AG04450 (cell line): ENCODE measurements at places on chromosomes 16 and 17.
A peak's percentile ranks its signal among the peaks of the same experiment; 100 is the strongest.

DNA sequence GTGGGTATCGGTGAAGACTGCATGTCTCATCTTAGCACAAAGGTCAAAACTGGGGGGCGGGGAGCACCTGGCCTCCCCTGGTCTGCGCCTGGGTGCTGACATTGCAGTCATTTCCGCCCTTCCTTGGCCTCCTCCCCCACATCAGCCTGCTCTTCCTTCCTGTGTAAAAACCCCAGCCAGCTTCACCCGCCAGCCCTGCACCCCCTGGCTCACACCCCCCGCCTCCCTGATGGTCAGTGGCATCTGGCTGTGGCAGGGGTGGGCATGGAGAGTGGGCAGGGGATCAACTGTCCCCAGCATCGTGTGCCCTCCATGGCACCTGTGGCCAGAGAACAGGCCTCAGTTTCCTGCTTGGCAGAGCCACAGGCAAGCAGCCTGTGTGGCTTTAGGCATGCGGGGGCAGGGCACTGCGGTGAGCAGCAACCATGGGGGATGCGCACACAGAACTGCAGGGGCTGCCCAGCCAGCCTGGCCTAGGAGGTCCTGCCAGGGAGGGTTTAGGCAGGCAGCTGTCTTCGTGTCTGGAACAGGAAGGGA lies 26.5 kb upstream of the LASP1NB start:
- DNase-seq = no peak

GRCh38 chr16:84239141-84239769 lies 557 bp downstream of the KCNG4 start:
- DNase-seq = no peak

DNA sequence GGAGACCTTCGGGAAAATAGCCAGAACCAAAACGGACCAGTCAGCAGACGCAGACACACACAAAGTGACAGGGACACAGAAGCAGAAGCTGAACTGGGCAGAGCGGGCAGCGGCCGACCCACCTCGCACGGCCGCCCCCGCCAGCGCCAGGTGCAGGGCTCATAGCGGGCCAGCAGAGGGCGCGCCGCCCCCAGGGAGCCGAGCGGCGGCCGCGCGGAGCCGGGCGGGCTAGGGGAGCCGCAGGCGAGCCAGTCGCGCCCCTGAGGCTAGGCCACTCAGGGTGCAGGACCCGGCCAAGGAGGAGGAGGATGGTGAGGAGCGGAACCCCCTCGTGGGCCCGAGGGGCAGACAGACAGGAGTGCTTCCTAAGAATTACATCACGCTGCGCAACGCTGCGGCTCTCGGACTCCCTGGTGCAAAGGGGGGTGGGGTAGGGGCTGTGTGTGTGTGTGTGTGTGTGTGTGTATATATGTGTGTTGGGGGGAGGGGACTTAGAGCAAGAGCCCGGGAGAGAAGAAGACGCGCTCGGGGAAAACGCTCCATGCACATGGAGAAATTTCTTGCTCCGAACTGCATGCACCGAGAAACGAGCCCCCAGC lies 913 bp upstream of the NOG start:
- DNase-seq = no peak

DNA sequence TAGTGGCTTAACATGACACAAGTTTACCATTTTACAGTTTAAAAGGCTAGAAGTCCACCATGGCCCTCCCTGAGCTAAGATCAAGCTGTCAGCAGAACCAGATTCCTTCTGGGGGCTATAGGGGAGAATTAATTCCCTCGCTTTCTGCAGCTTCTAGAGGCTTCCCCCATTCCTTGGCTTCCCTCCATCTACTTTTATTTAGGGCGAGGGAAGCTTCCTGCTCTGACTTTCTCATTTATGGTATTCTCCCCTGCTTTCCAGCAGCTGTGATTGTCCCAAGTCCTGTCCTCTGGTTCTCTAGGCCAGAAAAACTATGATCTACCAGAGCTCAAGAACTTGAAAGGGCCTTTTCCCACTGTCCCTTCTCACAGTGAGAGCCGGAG lies 4.3 kb downstream of the CETP start:
- DNase-seq = no peak

GRCh38 chr17:66580184-66580955 lies 254.5 kb upstream of the CACNG5 start:
- DNase-seq = peak; percentile 57

DNA sequence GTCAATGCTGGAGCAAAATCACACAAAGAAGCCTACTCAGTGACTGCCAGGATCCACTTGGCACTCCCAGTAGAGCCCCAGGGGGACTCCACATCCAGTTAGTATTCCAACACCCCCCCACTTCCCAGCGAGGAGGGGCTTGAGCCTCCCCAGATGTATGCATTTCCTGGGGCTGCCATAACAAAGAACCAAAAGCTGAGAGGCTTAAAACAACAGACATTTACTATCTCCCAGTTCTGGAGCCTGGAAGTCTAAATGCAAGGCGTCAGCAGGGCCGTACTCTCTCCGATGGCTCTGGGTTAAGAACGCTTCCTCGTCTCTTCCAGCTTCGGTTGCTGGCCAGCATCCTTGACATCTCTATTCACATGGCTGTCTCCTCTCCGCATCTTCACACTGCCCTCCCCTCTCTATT lies 23.0 kb upstream of the GNA13 start:
- DNase-seq = no peak

- DNase-seq = no peak
Measured at GRCh38 chr17:17056156-17056539, 13.9 kb downstream of the MPRIP start.

DNA sequence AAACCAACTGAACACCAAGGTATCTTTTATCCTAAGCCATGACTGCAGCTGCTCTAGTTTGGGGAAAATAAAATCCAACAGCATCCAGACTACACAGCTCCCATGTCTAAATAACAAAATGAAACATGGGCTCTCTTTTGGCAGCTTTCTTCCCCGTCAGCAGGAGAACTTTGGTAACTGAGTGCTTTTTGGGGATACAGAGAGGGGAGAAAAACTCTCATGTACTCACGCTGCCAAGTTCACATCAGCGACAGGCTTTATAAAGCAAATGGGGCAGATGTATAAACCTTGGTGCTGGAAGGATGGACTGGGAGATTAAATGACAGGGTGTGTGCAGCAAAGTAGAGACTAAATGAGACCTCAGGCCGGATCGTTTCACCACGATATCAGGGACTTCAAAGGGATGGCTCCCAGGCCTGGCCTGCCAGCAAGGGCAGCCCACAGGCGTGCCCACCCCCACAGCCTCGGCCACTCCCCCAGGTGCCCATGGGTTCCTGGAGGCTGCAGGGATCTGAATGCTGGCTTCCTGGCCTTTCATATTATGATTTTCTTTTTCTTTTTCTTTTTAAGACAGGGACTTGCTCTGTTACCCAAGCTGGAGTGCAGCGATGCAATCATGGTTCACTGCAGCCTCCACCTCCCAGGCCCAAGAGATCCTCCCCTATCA lies 174.6 kb downstream of the ZNF423 start:
- DNase-seq = no peak

GRCh38 chr16:24936151-24936550 lies 79.0 kb downstream of the ARHGAP17 start:
- no peak for DNase-seq

DNA sequence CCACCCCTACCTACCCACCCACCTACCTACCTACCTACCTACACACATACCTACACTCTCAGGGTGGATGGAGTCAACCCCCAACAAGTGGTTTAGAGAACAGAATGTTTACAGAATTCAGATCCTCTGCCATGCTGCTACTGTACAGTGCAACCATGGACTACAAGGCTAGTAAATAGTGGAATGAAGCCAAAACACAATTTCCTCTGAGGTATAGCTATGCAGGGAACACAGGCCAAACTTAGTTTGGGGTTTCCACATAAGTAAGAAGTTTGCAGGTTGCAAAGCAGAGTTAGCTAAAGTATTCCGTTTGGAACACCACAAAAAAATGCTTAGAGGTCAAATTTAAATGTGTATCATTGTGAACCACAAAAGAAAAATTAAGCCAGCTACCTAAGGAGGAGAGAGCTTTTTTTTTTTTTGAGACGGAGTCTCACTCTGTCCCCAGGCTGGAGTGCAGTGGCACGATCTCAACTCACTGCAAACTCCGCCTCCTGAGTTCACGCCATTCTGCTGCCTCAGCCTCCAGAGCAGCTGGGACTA lies 2.7 kb upstream of the AP1G1 start:
- DNase-seq = no peak

DNA sequence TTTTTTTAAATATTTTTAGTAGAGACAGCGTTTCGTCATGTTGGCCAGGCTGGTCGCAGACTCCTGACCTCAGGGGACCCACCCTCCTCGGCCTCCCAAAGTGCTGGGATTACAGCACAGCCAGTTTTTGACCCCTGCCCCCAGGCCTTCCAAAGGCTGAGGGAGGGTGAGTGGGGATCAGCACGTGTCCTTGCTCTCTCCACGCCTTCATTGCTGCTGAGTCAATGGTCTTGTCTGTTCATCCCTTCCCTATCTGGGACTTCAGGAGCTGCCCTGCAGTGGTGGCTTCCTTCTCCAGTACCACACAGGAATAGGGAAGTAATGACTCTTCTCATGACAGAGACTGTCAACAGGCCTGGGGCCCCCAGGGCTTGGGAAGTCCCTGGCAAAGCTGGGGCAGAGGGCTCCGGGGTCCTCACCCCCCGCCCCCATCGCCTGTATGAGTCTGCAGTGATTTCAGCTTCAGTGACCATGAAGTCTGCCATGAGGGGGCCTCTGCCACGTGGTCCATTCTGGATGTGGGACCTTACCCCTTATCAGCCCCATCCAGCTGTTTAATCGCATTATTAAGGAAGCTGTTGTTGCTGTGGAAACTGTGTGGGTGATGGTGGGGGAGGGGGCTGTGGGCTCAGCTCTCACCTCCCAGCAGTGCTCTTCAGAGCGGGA lies 6.1 kb downstream of the ABCC3 start:
- no peak for DNase-seq

- DNase-seq = no peak
Measured at GRCh38 chr17:42142371-42142896, 12.4 kb downstream of the RAB5C start.

DNA sequence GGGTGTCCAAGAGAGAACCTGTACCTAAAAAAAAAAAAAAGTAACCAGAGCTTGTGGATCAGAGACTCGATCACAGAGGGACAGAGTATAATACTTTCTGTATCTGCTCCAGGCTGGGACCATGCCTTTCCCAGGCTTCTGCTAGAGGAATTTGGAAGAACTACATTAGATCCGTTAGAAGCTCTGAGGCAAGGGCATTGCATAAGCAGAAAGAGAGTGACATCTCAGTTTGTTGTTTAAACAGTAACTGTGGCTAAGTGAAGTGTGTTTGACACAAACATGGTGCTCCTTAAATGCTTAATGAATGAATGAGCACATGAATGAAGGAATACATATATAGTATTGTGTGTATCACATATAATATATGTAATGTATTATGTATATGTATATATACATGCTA lies 131.2 kb downstream of the HS3ST3B1 start:
- DNase-seq = no peak

- no peak for DNase-seq
Measured at GRCh38 chr17:81031566-81032550, 3.1 kb upstream of the BAIAP2 start.

DNA sequence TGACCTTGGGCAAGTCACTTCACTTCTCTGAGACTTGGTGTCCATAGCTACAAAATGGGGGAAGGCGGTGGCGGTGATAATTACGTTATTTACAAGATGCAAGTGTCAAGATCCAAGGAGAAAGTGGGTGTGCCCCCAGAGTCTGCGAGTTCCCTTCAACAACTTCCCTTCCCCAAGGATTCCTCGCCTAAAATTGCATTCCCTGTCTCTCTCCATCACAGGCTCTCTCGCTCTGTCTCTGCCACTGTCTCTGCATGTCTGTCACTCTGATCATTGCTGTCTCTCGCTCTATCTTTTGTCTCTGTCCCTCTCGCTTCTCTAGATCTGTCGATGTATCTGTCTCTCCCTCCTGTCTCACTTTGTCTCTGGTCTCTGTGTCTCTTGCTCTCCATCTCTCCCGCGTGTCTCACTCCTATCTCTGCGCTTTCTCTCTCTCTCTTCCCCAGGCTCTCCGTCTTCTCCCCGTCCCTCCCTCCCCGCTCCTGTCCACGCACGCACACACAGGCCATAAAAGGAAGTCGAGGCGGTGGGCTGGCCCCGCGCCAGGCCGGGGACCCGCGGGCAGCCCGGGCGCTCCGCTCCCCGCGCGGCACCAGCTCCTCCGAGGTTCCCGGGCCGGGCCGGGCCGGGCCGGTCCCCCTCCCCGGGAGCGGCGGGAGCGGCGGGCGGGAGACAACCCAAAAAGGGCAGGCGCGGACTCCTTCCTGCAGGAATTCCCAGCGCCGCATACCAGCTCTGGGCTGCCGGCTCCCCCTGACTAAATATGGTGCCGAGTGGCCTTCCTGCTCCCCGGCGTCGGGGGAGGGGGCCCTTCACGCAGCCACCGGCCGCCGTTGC lies 1.1 kb upstream of the MYH11 start:
- no peak for DNase-seq

DNA sequence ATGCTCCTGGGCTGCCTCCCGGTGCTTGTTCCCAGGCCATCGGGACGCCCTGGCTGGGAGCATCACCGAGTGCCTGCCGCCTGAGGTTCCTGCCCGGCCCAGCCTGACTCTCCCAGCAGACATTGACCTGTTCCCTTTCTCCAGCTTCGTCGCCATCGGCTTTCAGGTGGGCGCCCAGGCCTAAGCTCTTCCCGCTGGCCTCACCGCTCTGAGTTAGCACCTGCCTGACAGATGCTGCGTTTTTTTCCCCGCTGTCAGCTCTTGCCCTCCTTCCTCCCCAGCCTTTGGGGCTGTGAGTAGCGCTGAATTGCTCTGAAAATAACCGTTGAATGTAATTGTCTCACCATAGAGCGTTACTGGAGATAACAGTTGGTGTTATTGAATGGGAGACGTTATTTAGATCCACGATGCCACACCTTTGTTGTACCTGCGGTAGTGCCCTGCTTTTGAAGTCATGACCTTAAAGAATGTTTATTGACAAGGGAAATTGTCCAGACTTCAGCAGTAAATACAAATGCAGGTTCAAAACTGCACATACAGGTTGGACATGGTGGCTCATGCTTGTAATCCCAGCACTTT lies 21.3 kb upstream of the SMIM5 start:
- DNase-seq = no peak

- DNase-seq = no peak
Measured at GRCh38 chr16:396605-397004, 394 bp upstream of the NME4 start.

GRCh38 chr17:28896884-28897768 lies at the start of gene FLOT2:
FLOT2 (minus strand) TSS chr17:28897733; CDS start chr17:28897574, 159 bp downstream.
- DNase-seq = no peak

GRCh38 chr16:27687605-27688004 lies 137.7 kb downstream of the KATNIP start:
- DNase-seq = no peak

DNA sequence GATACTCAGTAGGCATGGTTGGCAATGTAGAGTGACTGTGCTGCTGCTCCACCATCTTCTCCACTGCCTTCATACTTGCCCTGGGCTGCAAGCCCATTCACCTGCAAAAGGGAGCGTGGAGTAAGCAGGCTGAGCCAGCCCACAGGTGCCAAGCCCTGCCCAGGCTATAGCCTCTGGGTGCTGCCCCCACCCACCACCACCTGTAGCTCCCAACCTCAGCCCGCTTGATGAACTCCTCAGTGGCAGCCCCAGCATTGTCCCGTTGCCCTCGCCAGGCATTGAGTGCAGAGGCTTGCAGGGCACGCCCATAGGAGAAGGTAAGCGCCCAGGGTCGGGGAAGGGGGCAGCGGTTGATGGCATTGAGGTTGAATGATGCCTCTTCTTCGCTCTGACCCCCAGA lies 2.2 kb upstream of the PIGS start:
- DNase-seq = no peak

- DNase-seq = no peak
Measured at GRCh38 chr17:50257676-50258224, 16.5 kb upstream of the TMEM92 start.
